Stimulated activated CD8-positive, alpha-beta memory T cell treated with anti-CD3 and anti-CD28 coated beads, Interleukin-7, amount 100 ng/mL, for 1 hour (primary cell): ENCODE measurements at places on chromosomes 13 and 19.

GRCh38 chr13:51895906-51896888, 34.4 kb downstream of the CCDC70 start:
- no peak for DNase-seq

DNA sequence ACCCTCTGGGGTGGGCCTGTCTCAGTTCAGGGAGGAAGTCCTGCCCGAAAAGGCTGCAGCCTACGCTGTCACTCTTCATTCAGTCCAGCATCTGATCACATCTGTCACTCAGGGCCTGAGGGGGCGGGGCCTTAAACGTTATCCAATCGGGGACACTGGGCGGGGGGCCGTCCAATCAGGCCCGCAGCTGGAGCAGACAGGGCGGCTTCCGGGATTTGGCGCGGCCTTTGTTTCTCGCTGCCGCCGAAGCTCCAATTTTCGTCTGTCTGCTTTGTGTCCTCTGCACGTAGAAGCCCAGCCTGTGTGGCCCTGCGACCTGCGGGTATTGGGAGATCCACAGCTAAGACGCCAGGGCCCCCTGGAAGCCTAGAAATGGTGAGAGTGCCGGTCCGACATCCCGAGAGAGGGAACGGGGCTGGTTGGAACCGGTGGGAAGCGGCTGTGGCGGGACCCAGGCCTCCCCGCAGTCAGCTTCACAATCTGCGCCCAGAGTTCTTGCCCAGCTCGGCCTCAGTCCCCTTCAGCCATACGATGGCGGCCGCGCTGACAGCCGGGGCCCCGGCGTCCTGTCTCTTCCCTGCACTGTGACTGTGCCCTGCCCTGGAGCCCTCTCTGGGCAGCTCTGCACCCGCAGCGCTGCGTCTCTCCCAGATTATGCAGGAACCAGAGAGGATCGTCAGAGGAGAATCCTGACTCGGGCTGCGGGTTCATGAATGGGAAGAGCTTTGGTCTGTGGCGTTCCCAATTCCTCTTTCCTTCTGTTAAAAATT, at the start of gene ZNF730:
Gene ZNF730, plus strand, starts transcription at position 224 of the 770 bp plus-strand sequence. Its CDS starts 149 bp downstream, at position 373.
- peak; percentile 27 for DNase-seq

DNA sequence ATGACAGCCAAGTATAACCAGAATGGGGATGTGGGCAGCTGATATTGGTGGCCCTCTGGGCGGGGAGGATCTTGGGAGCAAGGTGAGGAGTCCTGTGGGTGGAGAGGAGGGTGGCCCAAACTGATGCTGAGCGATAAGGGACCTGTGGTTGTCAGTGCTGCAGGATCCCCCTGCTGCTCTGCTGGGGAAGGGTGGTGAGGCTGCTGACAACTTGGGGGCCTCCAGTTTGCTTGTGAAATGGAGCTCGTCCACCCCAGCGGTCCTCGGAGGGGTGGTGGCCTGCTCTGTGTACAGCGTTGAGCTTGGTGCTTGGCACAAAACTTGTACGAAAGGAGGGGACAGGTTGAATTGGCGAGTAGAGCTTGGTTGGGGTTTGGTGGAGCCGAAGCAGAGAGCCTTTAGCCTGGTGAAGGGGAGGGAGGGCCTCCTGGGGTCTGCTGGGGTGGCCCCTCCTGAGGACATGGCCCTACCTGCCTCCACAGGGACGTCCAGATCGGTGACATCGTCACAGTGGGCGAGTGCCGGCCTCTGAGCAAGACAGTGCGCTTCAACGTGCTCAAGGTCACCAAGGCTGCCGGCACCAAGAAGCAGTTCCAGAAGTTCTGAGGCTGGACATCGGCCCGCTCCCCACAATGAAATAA, 2.9 kb downstream of the RPS11 start:
- DNase-seq = no peak

- no peak for DNase-seq
Measured at GRCh38 chr19:17491287-17491686, 20.2 kb upstream of the PGLS start.

DNA sequence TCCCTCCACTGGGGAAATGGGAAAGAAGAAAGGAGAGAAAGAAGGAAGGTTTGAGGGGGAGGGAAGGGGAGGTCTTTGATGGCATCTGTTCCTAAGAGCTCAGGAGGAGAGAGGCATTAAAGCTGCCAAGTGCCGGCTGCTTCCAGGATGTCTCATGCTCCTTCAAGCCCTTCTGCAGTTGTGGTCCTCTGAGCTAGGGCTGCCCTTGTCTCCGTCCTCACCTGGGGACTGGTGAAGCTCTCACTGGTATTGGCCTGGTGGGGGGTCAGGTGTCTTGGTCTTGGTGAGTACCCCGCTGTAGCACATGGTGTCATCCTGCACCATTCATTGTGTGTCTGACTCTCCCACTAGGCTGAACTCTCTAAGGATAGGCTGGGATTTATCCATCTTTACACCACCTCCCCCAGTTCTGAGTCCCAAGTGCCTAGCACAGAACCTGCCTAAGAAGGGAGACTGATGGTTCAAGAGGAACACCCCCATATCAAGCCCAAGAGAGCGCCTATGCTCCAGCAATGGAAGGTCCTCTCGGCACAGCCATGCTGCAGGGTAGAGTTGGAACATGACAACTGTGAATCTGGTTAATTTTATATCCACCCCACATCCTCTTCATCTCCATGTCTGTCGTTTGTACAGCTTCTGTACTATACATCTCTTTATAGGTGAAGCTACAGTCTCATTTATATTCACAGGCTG, 83.7 kb downstream of the AKAP11 start:
- DNase-seq = no peak

- no peak for DNase-seq
Measured at GRCh38 chr13:36891752-36892151, 28.3 kb downstream of the SMAD9 start.

- DNase-seq = no peak
Measured at GRCh38 chr13:35703061-35703460, 226.6 kb upstream of the MAB21L1 start.

DNA sequence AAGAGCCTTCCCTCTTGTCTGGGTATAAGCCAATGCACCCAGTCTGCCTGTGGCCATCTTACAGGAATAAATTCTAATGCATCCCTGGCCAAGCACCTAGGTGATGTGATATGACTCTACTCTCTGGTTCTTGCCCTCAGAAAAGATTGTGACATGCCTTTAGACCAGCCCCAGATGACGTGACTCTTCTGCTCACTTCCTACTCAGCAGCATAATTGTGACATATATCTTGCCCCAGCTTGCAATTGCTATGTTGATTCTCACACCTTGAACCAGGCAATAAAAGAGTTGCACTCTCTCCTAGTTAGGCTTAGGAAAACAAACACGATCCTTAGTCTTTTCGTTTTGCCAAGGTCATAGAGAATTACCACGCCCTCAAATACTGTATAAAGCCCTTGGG, 13.3 kb upstream of the ZNF726 start:
- DNase-seq = no peak

DNA sequence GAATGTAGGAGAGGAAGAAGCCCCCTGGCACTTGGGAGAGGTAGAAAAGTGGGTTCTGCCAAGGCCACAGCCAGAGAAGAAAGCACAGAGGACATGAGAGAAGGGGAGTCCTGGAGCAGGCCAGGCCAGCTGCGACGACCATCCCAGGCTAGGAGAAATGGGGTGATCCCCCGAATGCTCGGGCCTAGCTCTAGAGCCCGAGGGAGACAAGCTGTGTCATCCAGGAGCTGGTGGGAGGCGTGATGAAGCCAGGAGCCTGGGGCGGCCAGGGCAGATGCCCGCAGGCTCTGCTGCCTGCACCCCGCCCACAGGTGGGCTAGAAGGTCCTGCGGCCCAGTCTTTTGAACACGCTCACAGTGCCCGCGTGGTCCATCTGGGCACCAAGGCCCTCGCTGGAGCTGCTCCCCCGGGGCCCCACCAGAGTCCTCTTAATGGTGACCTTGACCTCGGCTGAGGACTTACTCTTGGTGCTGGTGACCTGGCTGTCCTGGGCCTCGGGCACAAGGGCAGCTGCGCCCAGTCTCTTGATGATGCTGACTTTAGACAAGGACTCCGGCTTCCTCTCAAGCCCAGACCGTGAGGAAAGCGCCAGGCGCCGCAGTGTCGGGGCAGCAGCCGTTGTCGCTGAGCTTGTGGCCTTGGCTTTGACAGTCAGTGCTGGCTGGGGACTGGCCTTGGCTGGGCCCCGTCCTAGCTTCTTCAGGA, 26.5 kb downstream of the C19orf47 start:
- DNase-seq = no peak

DNA sequence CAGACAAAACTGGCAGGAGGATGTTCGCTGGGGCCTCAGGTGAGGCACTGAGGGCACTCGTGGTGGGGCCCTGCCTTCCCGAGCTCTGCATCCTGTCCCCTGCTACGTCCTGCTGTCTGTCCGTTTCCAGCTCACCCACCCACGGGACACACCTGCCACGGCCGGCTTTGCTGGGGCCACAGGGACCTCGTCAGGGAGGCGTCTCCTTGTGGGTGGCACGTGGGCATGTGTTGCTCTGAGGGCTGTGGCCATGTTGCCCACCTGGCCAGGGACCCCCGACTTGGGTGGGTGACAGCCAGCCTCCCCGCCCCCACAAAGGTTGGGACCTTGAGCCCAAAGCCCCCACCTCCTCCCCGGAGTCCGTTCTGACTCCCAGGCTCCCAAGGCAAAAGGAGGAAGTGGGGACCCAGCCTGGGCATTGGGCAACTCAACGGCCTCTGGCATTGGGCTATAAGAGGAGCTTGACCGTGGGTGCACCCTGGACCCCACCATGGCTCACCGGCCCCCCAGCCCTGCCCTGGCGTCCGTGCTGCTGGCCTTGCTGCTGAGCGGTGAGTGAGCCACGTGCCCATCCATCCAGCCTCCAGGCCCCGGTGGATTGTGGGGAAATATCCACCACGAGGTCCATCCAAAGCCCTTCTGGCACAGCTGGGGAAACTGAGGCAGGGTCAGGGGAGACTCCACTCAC, at the start of gene PRTN3:
Gene PRTN3, plus strand, starts transcription at position 481 of the 688 bp plus-strand sequence. Its CDS starts 10 bp downstream, at position 491.
- DNase-seq = no peak

GRCh38 chr13:92418818-92419412, 807.7 kb upstream of the GPC6 start:
- no peak for DNase-seq

- DNase-seq = no peak
Measured at GRCh38 chr13:40251343-40252032, 415.0 kb downstream of the FOXO1 start.

DNA sequence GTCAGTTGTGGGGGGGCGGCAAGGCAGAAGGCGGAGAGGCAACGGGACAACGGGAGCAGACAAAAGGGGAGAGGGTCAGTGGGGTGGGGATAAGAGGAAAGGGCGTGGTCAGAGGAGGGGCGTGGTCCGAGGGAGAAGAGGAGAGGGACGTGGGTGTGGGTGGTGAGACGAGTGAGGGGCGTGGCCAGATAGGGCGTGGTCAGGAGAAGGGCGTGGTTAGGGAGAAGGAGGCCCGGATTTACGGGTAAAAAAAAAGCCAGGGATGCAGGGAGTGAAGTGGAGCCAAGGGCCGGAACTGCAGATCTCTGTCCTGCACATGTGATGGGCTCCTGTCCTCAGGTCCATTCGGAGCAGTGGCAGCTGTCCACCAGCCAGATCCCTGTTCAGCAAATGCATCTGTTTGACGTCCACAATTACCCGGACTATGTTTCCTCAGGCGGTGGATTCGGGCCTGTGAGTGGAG, 21.5 kb downstream of the CPT1C start:
- DNase-seq = no peak

- no peak for DNase-seq
Measured at GRCh38 chr13:51326777-51327176, 12.7 kb upstream of the SERPINE3 start.

- DNase-seq = no peak
Measured at GRCh38 chr19:12872941-12873890, 8.0 kb downstream of the DNASE2 start.

GRCh38 chr19:18859676-18860301, 28.0 kb downstream of the UPF1 start:
- DNase-seq = no peak

DNA sequence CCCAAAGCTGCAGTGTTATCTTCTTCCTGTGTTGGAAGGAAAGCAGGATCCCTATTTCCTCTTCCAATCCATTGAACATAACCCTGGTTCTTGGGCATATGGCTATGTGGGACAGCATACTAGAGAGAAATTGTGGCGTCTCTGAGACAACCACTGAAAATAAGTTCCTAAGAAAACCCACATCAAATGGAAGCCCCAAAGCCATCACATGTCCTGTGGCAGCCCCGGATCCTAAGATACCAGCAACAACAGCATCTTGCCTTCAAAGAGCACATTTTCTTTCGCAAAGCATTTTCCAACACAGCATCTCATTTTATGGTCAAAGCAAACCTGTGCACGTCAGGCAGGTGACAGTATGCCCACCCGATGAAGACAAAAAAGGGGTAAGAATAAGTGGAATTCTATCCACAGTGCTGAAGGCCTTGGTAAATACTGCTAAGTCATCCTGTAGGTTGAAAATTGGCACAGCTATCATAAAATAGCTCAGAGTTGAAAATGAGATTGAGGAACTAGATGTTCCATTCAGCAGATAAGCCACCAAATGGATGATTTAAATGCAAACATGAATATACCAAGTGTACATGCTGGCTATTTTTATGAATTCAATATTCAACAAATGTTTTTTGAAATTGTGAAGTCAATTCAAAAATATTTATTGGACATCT, 232.2 kb downstream of the DLEU7 start:
- no peak for DNase-seq

DNA sequence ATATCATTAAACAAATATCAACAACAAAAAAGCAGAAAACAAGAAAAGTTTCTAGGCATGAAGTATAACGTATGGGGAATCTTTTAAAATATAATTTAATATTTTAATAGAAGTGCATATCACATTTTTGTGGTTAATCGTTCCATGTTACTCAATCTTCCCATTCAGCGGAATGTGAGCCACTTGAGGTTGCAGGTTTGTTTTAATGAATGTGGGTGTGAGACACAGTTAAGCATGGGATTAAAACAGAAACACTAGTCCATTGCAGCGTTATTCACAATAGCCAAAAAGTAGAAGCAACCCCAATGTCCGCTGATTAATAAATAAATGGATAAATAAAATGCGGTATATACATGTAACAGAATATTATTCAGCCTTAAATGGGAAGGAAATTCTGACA, 146.0 kb downstream of the NDFIP2 start:
- no peak for DNase-seq

DNA sequence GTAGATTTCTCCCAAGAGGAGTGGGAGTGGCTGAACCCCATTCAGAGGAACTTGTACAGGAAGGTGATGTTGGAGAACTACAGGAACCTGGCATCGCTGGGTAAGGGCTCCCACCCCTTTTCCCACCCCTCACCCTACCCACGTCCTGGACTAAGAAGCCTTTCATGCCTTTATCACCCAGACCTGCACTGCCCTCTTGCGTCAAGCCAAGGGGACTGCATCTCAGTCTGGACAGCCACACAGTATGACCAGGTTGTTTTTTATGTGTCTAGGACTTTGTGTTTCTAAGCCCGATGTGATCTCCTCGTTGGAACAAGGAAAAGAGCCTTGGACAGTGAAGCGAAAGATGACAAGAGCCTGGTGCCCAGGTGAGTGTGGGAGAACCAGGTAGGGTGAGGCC, 8.8 kb downstream of the ZFP28 start:
- no peak for DNase-seq
